ENCODE measurements at places on chromosomes 2 and 18.

- no peak for DNase-seq
Measured at GRCh38 chr2:159146996-159147666, 139.4 kb downstream of the WDSUB1 start.

DNA sequence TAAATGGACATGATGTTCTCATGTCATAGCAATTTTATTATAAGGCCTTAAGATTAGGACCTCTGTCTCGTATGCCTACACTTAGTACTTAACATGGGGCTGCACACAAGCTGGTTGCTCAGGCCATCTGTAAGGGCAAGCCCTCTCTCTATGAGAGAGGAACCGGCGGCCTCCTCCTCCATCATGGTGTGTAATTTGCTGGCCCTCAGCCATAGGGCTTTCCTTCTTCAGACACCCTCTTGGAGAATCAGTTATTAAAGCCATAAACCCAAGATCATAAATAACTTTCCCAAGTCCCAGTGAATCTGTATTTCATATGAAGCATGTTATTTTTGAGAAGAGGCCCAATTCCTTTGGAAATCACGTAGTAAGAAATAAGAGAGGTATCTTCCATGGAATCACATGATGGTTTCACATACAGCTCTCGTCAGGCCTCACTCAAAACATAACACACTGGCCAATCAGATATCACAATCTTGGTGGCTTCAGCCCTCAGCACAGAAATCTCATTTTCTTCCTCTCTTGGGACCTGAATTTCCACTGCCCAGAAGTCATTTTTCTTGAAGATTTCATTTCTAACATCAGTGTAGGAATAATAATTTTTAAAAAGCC is 92.6 kb downstream of the RDH14 start:
- DNase-seq, result no peak

- no peak for DNase-seq
Measured at GRCh38 chr2:224407241-224407701, 5.4 kb upstream of the FAM124B start.

GRCh38 chr2:70823249-70823648 is 2.9 kb upstream of the CLEC4F start:
- no peak for DNase-seq

- peak; percentile 70 for DNase-seq
Measured at GRCh38 chr2:216142540-216142939, 33.4 kb downstream of the XRCC5 start.

- no peak for DNase-seq
Measured at GRCh38 chr2:1137913-1138391, 187.3 kb downstream of the SNTG2 start.

DNA sequence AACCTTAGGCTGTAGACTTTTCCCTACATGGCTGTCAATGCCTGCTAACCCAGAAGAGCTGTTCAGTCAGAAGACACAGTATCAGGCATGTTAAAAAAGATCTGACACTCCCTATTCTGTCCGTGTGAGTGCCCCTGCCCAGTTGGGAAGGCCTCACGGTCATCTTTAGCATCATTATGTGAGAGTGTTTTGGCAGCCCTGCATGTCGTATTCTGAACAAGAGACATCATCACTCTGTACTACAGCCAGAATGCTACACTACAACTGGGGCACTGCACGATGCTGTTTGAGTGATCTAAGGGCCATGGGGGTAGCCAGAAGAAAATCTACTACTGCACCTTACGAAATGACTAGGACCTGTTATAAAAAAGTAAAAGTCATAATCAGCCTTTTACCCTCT is 67.2 kb downstream of the GREB1L start:
- DNase-seq, result no peak

DNA sequence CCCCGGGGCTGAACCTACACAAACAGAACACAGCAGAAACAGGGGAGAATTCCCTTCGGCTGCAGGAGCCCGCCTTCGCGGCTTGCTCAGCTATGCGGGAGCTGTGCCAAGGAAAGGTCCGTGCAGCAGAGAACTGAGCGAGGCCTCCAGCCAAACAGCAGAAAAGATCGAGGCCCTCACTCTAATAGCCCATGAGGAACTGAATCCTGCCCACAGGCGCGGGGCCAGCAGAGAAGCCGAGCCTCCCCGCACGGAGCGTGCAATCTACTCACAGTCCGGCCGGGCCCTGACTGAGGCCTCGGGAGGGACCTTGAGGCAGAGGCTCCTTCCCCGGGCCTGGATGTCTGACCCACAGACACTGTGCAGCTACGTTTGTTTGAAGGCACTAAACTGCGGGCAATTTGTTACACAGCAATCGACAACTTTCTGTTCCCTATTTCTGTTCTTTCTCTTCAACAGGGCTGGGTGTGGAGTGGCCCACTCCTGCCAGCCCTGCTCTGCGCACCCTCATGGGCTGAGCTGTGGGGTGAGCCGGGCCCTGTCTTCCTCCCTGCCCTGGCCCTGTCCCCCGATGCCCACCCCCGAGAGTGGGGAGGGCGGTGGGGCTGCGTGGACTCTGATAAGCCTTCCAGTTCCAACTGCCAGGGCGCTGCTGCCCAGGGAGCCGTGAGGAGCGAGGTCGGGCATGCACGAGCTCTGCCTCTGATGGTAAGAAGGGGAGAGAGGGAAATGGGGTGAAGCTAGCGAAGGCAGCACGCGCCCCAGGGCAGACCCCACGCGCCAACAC is 13.7 kb downstream of the HES6 start:
- no peak for DNase-seq

DNA sequence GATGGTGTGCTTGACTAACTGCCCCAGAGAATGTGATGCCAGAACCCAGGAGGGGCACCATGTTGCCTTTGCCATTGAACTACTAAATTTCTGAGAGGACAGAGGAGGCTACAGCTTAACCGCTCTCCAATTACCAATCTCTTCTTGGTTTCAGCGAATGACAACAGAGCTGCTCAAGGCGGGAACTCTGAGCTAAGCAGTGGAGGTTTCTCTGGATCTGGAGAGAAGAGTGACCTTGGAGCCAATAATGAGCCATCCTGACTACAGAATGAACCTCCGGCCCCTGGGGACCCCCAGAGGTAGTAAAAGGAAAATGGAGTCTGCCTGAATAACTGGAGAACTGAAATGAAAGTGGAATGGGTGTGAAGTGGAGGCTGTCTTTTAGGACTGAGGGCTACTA is 53.2 kb downstream of the DIS3L2 start:
- no peak for DNase-seq

- DNase-seq, result no peak
Measured at GRCh38 chr2:195356026-195356425, 301.0 kb upstream of the SLC39A10 start.

DNA sequence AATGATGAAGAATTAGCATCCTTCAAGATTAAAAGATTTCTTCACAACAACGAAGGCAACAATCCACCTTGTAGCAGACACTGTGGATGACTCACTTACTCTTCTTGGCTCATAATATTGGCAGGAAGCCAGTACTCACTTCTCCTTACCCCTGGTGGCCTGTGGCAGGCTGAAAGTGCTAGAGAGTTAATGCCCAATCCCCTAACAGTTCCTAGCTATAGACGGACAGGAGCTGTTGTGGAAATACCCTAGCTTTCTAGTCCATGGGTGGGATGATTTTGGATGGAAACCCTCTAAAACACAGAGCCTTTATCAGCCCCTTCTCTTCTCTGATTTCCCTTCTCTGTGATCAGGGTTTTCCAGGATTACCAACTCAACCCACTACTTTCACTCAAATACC is 128.6 kb upstream of the NYAP2 start:
- peak; percentile 82 for DNase-seq

- DNase-seq, result no peak
Measured at GRCh38 chr2:17327649-17328048, 190.6 kb downstream of the RAD51AP2 start.

DNA sequence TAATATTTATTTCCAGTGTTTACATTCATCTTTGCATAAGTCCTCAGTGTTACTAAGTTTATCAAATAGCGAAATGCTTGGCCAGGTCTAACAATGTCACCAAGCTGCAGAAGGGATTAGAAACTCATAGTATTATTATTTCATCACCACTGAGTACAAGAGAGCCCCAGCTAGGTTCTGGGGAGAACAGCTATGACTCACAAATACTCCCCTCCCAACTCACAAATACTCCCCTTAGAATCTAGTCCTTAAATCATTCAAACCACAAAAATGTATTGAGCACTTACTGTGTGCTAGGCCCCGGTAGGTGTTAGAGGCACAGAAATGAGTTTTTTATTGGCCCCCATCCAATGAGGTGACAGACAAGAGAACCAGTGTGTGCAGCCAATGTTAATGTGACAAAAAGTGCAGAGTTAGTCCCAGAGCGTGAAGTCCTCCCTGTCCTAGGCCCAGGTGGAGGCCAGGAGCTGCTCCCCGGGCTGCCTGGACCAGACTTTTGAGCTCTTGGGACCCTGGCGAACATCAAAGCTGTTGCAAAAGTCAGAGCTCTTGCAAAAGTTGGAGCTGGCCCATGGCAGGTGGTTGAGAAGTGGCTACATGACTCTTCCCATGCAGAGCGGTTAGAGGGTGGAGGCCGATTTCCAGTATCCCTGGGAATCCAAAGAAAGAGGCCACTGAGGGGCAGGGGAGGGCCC is 9.8 kb downstream of the STEAP3 start:
- DNase-seq, result no peak

GRCh38 chr18:36217348-36217747 is 30.1 kb downstream of the MOCOS start:
- DNase-seq, result no peak

GRCh38 chr2:110766291-110766690 is 33.9 kb downstream of the ACOXL start:
- DNase-seq, result no peak

GRCh38 chr2:126864861-126865260 is 33.8 kb upstream of the TEX51 start:
- no peak for DNase-seq

DNA sequence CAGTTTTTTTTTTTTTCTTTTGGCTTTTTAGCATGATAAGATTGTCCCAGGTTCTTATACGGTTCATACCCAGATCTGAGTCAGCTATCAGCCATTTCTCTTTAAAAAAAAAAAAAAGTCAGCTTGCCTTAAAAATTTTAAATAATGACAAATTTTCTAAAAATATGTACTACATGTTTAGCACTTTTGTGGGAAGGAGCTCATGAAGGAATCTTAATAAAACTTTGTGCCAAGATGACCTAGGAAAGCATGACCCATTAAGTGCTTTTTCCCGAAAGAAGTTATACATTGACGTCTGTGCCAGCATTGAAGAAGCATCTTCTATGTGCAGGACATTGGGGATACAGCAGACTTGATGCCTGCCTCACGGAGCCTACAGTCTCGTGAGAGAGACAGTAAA is 4.5 kb upstream of the RBMS1 start:
- DNase-seq, result no peak

GRCh38 chr2:174593041-174593440 is 4.6 kb downstream of the WIPF1 start:
- DNase-seq, result no peak

- DNase-seq, result no peak
Measured at GRCh38 chr2:229874647-229875046, 47.2 kb downstream of the TRIP12 start.

GRCh38 chr2:204611017-204611631 is 65.8 kb downstream of the PARD3B start:
- no peak for DNase-seq

DNA sequence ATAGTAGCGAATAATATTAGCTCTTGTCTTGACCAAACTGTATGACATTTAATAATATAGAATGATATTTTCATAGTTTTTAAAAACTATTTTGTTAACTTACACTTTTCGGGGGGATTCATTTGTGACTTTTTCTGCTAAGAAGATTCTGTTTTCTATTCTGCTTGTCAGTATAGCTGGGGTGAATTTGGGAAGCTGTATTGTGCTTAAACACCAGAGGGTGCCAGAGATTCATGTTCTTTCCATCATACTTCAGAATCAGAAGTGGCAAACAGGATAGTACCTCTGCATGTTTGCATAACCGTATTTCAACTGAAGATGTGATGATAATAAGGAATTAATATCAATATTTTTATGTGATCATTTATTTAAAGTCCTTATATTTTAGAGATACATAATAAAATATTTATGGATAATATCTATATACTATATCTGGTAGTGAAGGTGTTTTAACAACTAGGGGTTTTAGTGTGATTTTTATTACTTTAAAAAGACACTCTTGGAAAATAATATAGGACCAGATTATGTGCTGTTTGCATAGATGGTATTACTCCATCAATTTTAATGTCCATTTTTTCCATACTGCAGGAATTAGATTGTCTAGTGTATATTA is 81.0 kb downstream of the TAF4B start:
- DNase-seq, result peak; percentile 24

GRCh38 chr2:42598656-42599055 is 30.2 kb downstream of the MTA3 start:
- no peak for DNase-seq

GRCh38 chr18:36410346-36410745 is 112.8 kb downstream of the FHOD3 start:
- DNase-seq, result no peak

DNA sequence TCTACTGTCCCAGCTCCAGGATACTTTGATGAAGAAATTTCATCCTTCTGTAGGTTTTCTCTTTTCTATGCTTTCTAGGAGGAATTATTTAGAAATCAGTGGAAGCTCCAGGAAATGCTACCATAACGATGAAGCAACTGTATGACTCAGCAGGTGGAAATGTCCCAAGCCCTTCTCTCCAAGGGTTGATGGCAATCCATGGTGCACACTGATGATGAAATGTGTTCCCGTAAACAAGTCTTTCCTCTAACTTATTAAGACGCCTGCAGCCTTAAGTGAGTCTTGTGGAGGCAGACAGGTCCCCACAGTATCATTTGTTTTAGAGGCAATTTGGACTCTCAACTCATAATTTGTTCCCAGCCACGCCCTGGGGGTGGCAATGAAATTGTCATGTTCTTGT is 777.6 kb upstream of the SOX11 start:
- no peak for DNase-seq

DNA sequence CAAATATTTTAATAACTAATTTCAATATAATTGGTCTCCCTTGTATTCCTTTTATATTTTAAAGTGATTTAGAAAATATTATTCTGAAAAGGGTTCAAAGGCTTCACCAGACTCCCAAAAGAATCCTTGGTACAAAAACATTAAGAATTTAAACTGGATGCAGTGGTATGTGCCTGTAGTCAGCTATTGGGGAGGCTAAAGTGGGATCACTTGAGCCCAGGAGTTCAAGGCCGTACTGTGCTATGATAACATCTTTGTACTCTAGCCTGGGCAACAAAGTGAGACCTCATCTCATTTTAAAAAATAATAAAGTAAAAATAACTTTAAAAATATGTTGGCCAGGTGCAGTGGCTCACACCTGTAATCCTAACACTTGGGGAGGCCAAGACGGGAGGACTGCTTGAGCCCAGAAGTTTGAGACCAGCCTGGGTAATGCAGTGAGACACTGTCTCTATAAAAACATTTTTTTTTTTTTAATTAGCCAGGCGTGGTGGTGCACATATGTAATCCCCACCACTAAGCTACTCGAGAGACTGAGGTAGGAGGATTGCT is 14.7 kb downstream of the NCL start:
- no peak for DNase-seq
